ENCODE measurements at places on chromosomes 6 and 20.

- DNase-seq, result no peak
Measured at GRCh38 chr20:35063168-35063567, 29.4 kb downstream of the TRPC4AP start.

- no peak for DNase-seq
Measured at GRCh38 chr6:169251371-169251802, 2.3 kb downstream of the THBS2 start.

DNA sequence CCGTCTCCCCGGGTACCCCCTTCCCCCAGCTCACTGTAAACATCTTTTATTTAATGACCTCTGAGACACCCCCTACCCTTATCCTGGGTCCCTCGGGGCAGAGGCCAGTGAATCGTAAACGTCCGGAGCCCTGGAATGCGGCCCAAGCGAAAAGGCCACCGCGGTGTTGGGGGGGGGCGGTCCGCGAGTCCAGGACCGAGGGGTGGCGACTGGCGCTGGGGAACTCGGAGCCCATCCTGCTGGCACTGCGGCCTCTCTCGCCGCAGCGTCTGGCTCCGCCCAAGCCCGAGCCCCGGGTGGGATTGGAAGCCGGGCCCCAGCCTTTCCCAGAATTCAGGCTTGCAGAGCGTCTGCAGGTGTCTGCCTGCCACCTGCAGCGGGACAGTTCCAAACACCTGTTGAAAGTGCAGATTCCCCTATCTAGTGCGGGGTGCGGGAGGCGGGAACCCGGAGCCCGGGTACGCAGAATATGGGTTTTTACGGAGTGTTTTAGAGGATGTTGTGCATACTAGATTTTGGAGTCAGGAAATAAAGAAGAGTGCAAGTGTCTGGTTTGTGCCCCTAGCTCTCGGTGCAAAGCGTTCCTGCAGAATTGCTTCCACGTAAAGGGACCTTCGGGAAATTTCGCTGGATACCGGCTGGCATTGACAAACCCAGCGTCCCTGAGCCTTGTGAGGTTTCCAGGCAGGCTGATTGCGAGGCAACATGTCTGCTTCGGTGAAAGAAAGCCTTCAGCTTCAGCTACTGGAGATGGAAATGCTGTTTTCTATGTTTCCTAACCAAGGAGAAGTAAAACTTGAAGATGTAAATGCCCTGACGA lies 800 bp downstream of the RWDD2A start:
- no peak for DNase-seq

DNA sequence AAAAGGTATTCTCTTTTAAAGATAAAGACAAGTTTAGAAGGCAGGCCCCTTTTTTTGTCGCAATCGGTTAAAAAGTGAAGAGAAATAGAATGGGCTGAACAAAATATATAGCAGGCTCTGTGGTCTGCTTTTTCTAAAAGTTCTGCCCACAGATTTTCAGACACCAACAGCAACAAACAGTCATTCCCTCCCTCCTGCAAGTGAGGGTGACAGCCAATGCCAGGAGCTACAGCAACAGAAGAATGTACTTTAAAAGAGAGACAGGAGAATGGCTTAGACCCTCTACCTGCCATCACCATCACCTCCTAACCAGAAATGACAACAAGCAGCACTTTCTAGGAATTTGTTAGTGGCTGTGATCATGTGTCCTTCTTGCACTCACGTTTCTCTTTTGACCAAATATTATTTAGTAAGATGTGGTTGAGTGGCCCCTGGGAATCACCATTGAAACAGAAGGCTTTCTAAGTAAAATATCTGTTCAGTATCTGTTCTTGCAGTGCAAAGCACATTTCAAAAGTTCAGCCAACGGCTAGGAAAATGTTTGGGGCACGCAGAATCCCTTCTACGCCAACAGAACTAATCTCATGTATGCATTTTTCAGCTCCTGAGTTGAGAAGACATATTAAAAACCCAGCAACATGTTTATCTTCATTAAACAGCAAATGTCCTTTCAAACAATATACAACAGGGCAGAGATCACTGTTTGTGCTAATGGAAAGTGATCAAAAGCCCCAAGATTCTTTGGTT lies 248.5 kb downstream of the ATXN1 start:
- no peak for DNase-seq

DNA sequence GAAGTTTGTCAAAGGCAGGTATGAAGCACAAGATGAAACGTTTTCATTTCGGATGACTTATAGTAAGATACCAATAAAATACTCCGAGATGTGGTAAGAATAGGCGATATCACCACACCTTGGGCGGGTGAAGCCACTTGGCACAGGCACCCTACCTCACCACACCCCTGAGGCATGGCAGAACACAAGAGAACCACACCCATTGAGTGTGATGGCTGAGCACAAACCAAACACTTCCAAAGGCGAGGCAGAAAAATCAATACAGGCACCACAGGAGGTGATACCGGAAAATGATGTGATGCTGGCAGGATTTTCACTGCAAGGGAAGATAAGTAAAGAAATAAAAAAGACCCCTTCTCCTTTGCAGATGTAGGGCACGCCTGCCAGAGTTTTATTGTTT lies 332.9 kb upstream of the PRDM1 start:
- no peak for DNase-seq

- peak; percentile 74 for DNase-seq
Measured at GRCh38 chr6:75101896-75102295, 104.0 kb downstream of the COL12A1 start.

DNA sequence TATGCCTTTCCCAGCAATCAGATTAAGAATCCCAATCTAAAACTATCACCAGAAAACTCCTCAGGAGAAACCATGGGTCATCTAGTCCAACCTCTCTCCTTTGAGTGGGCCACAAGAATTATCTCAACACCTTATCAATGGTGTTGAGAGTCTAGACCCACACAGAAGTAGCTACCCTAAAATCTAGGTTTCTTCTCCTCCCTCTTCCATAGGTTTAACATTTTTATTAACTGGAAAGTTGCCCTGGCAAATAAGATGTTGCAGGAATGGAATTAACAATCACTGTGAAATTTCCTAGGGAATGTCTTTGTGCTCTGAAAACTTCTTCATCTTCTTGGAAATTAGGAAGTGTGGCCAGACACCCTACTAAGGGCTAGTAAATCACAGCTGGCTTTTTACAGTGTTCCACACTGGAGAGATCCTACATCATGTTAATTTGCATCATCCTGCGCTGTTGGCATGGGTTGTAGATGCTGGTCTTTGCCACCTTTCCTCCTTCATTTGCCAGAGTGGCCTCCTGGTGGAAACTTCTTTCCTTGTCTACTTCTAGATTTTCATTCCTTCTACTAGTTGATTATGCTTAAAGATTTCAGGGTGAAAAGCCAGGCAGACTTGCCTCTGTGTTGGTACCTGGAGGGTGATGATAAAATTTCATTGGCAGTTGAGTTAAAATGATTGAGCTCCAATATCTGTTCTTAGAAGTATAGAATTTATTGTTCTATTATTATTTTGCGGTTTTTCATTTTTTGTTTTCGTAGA lies 2.7 kb downstream of the TNFAIP3 start:
- DNase-seq, result no peak

DNA sequence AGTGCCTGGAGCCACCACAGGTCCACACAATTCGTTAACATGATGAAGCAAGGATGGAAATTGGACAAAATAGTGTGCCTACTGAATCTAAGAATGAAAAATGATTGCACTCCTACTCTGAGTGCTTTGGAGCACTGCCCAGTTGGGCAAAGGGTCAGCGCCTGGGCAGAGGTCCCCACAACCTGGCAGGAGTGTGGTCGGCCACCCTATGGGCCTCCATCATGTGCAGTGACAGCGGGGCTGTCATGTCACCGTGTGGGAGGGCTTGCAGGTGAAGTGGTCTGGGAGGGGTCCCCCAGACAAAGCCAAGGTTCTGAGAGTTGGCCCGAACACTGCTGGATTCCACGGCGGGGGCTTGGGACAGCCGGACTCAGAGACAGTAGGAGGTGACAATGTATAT lies 36.2 kb upstream of the CD93 start:
- DNase-seq, result no peak

DNA sequence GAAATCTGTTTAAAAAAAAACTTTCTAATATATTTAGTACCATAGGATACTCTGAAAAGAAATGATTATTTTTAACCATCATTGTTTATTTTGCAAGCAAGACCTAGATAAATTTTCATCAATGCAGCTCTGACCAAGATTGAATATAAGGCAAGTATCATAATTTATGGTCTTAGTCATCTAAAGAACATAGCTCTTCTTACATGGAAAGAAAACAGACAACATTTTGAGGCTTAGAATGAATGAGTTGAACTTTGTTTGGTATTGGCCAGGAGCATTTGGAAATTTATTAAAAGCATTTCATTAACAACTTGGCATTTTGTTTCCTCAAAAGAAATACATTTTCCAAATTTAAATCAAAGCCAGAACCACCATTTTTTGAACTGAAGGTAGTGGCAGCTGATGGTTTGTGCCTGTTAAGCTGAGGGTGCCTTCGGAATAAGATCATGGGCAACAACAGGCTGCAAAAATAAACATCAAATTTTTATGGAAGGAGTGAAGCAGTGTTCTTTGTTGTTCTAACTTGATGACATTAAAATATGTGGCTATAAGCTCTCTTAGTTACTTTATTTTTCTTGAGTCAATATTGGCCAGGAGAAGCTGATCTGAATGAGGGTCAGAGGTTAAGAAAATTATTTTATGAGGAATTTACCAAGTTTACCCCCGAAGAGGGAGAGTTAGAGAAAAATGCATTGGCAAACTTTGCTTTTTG lies 6.7 kb upstream of the ATXN1 start:
- DNase-seq, result peak; percentile 49

DNA sequence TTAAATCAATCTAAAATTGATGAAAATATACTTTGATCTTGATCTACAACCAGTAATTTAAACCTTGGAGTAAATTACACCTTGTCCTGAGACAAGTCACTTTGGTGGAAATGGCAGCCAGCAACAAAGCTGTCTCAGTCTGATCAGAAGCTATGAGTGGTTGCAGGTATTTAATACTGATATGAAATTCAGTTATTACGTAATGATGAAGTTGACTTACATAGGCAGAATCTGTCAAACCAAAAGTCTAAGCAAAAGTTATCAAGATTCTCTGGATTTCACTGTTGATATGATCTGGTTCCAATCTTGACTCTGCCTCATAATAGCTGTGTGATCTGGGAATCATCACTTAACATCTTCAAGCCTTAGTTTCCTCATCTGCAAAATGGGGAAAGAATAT lies 27.6 kb upstream of the GSTA5 start:
- no peak for DNase-seq

DNA sequence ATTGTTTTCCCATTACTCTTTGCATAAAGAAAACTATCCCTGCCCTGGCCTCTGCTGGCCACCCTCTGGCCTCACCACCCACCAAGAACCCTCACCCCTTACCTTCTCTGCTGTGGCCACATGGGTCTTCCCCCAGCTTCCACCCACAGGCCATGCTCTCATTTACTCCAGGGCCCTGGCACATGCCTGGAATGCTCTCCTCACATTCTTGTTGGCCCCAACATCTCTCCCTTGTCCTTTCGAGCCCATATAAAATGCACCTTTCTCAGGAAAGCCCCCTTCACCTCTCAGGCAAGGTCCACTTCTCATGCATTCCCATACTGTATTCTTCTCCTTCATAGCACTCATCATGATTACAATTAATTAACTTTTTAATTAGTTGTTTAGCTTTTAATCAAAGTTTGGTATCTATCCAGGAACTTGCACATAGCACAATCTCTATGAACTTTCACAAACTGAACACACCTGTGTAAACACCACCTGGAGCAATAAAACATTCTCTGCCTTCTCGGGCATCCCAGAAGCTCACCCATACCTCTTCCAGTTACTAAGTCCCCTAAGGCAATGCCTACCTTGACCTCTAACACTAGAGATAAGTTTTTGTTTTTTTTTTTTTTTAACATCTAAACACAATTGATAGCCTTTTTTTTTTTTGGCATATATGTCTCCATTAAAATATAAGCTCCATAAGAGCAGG lies 617.2 kb downstream of the PTPRT start:
- DNase-seq, result no peak

- no peak for DNase-seq
Measured at GRCh38 chr6:35360349-35361138, 18.2 kb downstream of the PPARD start.

DNA sequence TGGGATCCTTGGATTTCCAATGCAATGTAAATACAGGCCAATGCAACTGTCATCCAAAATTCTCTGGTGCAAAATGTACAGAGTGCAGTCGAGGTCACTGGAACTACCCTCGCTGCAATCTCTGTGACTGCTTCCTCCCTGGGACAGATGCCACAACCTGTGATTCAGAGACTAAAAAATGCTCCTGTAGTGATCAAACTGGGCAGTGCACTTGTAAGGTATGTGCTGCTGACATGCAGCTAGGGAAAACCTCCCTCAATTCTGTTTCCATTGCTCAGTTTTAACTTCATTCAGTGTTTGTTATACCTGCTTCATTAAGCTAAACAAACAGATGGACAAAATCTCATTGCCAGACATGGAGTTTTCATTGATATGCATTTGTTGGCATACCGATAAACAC lies 397.1 kb downstream of the ARHGAP18 start:
- peak; percentile 77 for DNase-seq

- no peak for DNase-seq
Measured at GRCh38 chr20:52201395-52201794, 9.8 kb upstream of the ZFP64 start.

DNA sequence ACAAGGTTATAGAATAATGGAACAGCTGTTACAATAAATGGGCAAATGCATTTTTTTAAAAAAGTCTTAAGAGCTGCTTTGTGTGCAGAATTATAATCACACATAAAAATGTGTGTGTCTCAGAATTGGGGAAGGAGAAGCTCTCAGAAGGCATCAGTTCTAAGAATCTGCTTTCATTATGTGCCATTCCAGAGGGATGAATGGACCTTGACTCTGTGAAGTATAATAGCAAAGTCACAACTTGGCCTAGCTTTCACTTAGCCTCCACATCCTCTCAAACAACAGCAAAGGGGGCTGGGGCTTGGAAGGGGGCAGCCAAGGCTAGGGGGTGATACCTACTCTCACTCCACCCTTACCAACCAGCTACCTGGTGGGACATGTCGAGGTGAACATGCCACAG lies 265.0 kb downstream of the CDC5L start:
- peak; percentile 56 for DNase-seq

DNA sequence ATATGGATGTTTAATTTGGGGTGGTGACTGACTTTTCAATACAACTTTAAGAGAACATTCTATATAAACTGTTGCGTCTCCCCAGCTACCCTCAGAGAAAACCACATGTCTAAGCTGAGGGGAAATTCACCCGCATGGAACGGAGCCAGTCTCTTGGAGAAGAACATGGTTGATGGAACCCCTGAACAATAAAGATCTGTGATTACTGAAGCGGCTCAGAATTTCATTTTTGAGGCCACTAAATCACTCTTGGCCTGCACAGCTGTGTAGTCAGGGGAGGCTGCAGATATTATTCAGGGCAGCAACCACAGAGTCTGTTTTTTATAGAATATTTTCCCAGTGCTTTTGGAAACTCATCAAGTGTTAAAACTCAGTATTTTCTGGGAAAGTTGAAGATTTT lies 73.8 kb downstream of the EYA4 start:
- DNase-seq, result peak; percentile 30
